ENCODE measurements at places on chromosomes 16 and 17.

DNA sequence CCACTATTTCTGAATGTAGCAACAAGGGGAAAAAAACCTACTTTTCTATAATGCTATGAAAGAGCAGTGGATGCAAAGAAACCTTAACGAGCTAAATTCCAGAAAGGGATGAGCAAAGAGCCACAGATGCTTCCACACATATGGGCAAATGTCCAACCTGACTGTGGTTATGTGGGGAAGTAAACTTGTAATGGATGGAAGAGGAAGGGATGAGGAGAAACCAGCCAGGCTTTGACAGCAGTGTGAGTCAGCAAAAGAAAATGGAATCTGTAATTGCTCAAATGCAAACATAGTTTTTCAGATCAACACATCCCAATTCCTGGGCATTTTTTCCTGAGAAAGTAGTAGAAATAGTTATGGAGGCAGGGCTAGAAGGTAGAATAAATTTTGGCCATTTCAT lies 204.8 kb upstream of the CPHXL start:
- DNase-seq = no peak

DNA sequence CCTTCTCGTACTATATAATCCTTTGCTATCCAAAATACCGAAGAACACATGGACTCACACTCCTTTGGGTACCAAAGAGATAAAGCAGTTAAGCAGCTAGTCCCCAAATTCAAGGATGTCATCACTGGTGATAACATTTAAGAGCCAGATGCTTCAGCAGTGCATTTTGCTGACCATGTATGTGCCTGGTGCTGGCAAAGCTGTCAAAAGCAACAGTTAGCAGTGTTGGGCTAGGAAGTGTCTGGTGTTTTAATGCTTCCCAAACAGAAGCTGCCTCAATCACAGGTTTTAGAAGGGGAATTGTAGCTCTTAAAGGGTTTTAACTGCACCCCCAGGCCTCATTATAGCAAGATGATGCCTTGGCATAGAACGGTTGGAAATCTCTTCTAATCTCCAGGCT lies 4.7 kb downstream of the FAM117A start:
- DNase-seq = no peak

- DNase-seq = no peak
Observed at GRCh38 chr16:87492291-87492630, 563 bp downstream of the ZCCHC14 start.

GRCh38 chr16:30065943-30066760 lies 592 bp downstream of the ALDOA start:
- DNase-seq = no peak

DNA sequence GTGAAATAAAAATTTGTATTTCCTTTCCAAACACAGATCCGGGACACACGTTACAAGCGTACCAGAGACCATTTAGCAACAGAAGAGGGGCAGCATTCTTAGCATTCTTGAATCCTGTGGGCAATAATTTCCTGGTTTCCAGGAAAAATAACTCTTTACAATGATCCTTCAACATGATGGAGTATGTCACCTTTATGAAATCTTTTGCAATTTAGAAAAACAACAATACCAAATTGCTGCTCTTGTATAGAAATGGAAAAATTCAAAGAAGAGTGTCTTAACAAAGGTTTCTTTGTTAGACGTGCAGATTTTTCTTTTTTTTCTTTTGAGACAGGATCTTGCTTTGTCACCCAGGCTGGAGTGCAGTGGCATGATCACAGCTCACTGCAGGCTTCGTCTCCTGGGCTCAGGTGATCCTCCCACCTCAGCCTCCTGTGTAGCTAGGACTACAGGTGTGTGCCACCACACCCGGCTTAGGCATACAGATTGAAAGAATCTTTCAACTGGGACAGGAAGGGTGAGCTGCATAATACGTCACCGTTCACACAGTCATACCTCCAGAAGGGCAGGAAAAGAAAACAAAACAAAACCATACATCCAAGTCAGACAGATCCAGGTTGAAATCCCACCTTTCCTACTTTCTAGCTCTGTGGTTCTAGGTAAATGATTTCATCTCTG lies 10.8 kb upstream of the GCSH start:
- DNase-seq = no peak

- no peak for DNase-seq
Observed at GRCh38 chr16:63069047-63069446, 1032.8 kb upstream of the CDH8 start.

- DNase-seq = no peak
Observed at GRCh38 chr16:76194616-76195015, 82.6 kb upstream of the CNTNAP4 start.

DNA sequence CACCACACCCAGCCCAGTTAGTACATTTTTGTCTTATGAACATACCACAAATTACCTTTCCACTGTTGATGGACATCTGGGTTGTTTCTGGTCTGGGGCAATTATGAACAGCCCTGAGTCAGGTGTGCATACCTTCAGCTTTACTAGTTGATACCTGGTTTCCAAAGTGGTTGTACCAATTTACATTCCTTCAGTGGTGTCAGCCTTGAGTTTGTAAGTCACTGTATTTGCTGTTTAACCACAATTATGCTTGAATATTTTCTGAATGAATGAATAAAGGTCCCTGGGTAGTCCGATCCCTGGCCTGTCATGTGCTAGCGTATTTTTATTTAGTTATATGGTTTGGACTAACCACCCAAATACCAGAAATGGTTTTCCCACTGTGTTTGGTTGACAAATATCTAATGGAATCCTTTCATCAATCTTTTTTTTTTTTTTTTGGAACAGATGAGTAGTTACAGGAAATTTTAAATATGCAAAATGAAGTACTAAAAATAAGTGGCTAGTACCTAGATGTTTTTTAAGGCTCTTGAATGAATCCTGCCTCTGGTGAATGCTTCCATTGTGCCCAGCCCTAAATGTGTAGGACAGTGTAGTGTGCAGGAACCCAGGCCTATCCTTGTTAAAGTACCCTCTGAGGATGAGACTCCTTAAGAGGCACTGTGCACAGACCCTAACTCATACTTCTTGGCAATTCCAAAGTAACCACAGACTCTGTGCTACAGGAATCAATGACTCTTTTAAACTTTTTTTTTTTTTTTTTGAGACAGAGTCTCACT lies 3.7 kb downstream of the DUSP14 start:
- DNase-seq = no peak

- no peak for DNase-seq
Observed at GRCh38 chr16:46673320-46674013, 15.5 kb downstream of the VPS35 start.

GRCh38 chr17:34639706-34640425 lies 60.5 kb downstream of the TMEM132E start:
- DNase-seq = no peak

DNA sequence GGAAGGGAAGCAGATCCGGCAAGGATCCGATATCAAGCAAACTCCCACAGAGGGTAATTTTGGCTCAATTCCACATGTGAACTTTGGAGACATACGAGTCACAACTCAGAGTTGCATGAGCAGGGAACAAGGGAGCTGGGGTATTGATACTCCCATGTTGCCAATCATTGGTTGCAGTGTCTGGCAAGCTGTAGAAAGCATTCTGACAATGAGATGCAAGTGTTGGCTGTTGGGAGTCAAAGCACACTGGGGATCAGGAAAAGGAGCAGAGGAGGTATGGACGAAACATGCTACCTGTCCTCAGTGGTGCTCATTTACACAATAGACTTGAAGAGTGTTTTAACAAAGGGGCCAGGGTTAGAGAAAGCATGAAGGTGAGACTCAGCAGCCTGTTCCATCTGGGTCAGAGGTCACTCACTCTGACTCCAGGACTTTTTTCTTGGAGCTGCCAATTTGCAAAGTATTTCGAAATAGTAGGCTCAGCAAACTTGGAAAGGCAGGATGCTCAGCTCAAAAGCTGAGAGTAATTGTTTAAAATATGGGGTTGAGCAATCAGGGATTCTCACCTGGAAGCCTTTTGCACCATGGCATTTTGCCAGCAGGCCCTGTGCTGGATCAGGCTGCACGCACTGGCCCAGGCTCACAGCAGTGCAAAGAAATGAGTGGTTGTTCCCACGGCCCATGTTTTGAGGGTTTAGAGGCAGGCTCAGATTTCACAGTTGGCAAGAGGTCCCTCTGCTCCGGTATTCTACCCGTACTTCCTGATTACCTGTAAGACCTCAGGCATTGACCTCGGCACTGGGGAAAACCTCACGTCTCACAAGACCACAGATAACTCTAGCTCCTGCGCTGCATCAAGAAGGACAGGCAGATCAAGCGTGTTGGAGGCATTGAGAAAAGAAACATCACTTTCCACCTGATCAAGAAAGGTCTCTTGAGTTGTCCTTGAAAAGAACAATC lies 17.6 kb upstream of the NKD1 start:
- DNase-seq = no peak
